ENCODE measurements at places on chromosomes 7 and 10.

DNA sequence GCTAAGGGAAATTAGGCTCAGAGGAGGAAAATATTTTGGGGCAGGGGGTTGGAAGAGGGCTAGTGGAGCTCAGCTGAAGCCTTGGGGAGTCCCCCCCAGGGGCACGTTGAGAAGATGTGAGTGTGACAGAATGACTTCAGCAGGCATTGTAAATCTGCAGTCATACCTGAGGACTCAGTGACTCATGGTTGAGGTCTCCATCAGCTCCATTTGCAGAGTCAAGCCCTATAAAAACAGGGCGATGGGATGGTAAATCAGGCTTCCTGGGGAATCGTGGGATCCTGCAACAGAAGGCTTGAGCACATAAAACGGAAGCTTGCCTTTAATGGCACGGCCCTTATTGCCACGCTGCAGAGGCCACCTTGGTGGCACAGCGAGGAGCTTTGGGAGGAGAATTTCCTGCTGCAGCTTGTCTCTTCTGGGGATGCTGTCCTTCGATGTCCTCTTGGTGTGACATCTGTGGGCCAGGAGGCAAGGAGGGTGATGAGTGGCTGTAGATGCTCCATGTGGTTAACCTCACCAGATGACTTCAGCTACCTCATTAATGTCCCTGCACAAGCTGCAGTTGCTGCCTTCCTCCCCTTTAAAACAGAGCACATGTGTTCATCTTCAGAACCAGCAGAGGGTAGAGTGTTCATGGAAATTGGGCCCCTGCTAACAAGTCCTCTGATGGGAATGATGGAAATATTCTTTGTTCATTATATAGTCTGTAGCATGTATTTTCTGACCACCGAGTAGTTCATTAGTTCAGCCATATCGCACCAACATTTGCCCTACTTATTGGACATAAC lies 285.9 kb downstream of the LRMDA start:
- no peak for DNase-seq

DNA sequence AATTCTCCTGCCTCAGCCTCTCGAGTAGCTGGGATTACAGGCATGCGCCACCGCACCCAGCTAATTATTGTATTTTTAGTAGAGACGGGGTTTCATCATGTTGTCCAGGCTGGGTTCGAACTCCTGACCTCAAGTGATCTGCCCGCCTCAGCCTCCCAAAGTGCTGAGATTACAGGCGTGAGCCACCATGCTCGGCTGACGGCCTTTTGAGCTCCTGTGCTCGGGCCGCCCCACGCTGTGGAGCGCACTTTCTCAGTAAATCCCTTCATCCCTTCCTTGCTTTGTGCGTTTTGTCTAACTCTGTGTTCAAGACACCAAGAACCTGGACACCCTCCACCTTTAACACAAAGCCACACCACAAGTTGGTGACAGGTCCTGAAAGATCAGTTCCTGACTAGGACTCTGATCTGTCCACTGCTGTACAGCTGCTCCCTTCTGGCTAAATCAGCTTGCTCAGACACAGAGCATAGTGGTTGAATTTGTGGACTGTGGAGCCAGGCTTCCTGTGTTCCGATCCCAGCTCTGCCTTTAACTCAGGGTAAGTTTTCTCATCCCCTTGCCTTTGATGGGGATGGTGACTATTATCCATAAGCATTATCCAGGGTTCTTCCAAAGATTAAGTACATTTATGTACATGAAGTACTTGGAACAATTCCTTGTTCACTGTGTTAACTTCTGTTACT lies 20.1 kb downstream of the CHST3 start:
- DNase-seq, result no peak

- DNase-seq, result peak; percentile 24
Measured at GRCh38 chr7:25310896-25311295, 82.6 kb upstream of the NPVF start.

DNA sequence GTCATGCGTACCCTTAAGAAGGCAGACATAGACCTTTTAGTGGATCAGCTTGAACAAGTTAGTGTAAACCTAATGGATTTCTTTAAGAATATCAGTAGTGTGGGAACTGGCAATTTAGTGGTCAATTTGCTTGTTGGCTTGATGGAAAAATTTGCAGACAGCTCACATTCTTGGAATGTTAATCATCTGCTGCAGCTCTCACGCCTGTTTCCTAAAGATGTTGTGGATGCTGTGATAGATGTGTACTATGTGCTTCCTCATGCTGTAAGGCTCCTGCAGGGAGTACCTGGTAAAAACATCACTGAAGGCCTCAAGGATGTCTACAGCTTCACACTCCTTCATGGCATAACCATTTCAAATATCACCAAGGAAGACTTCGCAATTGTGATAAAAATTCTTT lies 103.4 kb downstream of the ABCA13 start:
- DNase-seq, result no peak

- DNase-seq, result no peak
Measured at GRCh38 chr7:37109016-37109683, 339.5 kb downstream of the ELMO1 start.

DNA sequence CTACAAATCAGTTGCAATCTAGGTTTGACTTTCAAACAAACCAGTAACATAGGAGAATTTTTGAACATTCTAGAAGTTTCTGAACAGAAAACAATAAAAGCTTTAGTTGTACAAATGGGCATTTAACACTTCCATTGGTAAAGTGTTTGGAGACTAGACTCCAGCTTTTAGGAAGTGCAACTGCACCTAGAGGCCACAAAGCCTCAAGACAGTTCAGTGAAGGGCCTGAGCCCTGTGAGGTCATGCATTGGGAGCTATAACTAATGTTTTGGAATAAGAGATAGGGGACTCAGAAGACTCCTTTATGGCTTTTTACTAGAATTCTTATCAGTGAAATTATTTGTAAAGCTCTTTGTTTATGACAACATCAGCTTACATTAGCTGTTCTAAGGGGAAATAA lies 3.0 kb upstream of the EPHB6 start:
- no peak for DNase-seq

- DNase-seq, result no peak
Measured at GRCh38 chr7:27101957-27102580, 414 bp downstream of the HOXA2 start.

DNA sequence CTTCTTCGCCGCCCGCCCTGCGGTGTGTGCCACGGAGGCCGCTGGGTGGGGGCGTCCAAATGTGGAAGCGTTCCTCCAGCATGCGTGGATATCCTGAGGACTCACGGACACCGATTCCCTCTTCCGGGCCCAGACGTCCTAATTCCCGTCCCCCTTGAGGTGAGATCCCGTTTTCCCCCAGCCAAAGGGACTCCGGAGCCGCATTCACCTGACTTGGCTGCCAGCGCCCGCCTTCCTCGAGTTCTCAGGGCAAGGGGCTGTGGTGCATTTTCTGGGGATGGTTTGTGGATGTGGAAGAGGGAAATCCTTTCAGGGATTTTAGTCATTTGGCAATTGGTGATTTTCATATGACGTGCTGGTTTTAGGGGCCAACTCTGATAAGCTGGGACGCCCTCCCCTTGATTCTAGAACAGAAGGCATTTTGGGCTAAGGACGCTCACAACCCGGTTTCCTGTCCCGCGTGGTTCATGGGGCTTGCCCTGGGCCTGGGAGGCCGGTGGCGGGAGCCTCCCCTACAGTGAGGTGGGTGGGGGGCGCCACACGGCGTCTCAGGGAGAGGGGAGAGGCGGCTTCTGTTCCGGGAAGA lies 165.4 kb downstream of the ACTR3B start:
- DNase-seq, result no peak

DNA sequence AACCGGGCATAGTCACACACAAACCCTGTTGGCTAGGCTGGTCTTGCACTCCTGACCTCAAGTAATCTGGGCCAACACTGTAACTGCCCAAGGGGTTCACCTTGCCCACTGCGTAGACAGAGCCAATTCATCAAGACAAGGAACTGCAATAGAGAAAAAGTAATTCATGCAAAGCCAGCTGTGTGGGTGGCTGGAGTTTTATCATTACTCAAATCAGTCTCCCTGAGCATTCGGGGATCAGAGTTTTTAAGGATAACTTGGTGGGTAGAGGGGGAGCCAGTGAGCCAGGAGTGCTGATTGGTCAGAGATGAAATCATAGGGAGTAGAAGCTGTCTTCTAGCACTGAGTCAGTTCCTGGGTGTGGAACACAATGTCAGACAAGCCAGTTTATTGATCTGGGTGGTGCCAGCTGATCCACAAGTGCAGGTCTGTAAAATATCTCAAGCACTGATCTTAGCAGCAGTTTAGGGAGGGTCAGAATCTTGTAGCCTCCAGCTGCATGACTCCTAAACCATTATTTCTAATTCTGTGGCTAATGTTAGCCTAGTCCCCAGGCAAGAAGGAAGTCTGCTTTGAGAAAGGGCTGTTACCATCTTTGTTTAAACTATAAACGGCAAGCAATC lies 15.6 kb upstream of the FXYD4 start:
- DNase-seq, result no peak

GRCh38 chr7:95097291-95097690 lies 189.9 kb downstream of the PPP1R9A start:
- no peak for DNase-seq

- DNase-seq, result no peak
Measured at GRCh38 chr7:154310114-154310513, 257.9 kb downstream of the DPP6 start.

DNA sequence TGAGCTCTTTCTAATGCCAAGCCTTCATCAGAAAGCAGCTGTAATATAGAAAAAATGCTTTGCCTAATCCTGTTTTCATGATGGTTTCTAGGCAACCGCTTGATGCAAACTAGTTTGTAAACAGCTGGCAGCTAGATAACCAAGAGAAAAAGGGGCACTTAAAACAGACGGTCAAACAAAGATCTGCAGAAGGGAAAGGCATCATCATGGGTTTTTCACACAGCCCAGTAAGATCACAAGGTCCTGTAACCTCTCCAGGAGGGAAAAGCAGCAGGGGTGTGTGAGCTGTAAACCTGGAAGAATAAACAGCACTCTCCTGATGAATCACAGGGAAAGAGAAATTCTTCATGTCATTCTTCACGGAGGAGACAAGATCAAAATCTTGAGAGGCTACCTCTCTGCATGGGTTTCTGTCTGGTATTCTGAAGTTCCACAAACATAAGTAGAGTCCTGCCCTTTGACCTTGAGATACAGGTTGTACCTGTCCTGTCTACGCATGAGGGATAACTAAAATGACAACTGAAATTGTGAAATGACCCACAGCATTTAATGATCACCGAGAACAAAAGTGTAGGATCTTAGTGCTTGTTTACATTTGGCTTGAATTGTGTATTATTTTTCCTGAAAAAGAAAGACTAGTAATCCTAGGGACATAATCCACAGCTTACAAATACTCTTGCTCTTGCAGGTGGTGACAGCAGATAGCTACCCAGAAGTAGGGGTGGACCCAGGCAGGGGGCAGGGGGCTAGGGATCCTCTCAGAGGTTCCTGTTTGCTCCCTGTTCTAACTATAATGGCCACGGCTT lies 48.0 kb downstream of the CREB3L2 start:
- no peak for DNase-seq

- DNase-seq, result peak; percentile 4
Measured at GRCh38 chr10:21336476-21337170, 188.9 kb downstream of the SKIDA1 start.

DNA sequence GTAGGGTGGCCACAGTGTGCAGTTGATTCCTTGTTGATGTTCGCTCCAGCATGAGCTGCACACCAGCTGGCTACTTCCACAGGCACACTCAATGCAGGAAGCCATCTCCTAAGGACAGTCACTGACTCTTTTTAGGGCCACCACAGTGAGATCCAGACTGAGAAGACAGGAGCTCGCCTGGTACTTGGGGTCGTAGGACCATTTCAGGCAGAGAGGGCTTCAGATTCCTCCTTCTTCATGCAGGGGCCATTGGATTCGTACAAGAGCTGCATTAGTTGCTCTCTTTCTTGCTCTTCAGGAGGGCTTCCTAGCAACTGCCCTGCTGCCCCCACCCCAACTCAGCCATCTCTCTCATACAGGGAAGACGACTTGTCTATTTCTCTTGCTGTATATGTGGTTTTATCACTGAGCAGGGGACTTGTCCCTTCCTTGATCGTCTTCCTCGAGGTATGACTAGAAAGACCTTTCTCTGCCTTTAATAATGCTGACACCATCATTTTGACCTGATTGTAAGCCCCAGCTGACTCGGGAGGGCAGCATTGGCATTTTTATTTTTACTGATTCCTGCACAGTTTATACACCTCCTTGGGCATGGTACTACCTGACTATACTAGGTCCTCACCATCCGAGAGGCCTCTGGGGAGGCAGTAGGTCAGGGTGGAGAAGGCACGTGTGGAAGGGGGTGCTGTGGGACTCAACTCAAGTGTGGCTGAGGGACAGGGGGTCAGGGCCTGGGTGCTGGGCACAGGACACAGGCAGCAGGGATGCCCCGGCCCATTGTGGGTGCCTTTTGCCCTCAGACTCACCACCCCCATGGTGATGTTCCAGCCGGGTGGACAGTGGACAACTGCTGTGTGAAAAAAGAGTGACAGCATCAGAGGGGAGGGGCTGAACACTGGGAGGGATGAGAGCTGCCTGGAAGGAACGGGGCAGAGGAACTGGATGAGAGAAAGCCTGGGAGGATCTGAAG lies 136.7 kb upstream of the ZNF746 start:
- DNase-seq, result no peak

GRCh38 chr7:26127411-26127810 lies 24.6 kb upstream of the NFE2L3 start:
- DNase-seq, result no peak

DNA sequence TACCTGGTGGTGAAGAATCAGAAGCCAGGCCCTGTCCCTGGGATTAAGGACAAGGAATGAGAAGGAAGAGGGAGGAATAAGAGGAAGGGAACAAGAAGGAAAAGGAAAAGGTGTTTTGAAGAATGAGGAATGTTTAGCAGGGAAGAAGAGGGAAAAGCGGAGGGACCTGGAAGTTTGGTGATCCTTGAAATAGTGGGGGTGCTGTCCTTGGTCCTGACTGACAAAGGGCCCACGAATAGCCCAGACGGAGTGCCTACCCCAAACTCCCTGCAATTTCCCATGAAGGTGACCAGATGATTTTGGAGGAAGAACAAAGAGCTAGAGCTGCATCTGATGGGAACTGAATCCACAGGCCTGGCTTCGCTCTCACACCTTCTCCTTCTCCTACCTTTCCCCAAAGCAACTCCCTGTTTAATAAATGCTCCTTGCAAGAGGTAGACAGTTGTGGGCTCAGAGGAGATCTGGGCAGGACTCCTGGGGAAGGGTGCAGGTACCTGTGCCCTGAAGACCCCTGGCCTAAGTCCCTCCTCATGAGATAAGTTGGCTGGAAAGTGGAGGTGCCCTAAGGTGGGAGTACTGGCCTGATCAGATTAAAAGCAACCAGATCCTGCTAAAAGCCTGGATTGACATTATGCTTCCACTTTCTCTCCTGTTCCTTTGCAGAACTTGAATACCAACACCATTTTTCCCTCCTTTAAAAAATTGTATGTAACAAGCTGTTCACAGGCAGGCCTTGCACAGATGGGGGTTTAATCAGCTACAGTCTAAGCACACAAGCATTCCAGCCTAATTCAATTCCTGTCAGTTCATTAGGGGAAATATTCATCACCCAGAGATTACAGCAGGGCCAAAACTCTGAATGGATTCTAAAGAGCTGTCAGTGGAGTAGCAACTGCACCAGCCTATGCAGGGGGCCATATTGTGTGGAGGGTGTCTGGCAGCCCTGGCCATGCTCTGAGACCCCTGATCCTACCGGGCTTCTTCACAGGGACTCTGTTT lies 19.4 kb downstream of the KAZALD1 start:
- DNase-seq, result no peak

GRCh38 chr7:124843336-124843735 lies 77.7 kb upstream of the GPR37 start:
- DNase-seq, result no peak

All from DMS 273 treated with DMSO at 0.1 percent for 48 hours (cell line).